ENCODE measurements at places on chromosomes 6 and 20. TPM values are rescaled to one million over a fixed set of nuclear protein-coding genes. Genes with fewer than 3 reads are reported as not detected.

Gene TUBB1
- 0.12 TPM for polyA plus RNA-seq

DNA sequence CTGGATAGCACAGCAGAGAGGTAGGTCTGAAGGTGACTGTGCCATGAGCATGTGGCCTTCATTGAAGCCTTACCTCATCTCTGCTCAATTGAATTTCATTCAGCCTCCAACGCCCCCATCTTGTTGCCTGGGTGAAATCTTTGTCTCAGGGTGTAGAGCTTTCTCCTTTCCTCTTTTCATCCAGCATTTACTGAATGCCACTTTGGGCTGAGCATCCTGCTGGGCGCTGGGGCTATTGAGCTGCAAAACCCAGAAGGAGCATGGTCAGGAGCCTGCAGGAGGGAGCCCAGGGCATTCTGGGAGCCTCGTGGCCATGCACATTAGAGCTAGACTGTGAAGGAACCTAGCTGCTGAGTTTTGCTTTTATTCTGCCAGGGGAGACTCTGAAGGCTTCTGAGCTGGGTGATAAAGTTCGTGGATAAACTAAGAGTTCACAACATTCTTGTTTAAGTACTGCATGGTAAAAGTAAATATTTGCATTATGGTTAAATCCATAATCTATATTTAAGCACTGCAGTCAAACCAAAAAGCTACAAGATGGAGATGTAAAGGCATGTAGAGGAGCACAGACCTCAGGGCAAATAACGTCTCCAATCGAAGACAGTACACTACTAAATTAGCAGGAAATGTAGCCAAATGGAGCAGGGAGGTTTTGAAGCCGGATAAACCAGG, 13.2 kb upstream of the ASXL1 start:
- no peak overlapping the region for H3K4me3 ChIP-seq
- H3K4me1 ChIP-seq: peaks cover 31% of the 10 kb centered on the region
- DNase-seq: peak; percentile 47

Gene PPIL6
- 1.0 TPM for polyA plus RNA-seq

Gene RPS21
- 4,647 TPM for polyA plus RNA-seq

DNA sequence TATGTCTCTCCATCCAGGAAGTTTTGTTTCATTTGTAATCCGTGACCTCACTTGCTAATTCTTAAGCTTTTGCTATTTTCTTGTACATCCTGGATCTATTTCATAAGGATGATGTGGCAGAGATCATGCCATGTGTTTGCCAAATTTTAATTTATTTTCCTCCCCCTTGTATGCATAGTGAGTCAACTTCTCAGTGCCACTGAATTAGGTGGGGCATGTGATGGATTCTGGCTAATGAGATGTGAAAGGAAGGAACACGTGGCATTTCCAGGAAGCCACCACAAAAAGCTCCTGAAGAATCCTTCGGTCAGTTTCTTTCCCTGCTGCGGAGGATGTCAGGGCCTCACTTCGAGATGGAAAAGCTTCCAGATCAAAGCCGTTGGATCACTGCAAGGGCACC, 86.2 kb upstream of the PRL start:
- H3K4me3 ChIP-seq: no peak overlapping the region
- H3K36me3 ChIP-seq: no peaks in the 10 kb centered on the region
- H3K27ac ChIP-seq: no peak overlapping the region
- DNase-seq: no peak
- H3K4me1 ChIP-seq: no peaks in the 10 kb centered on the region

GRCh38 chr6:55445648-55446204, 118.5 kb downstream of the GFRAL start:
- no peak overlapping the region for H3K4me3 ChIP-seq
- DNase-seq: peak; percentile 64
- no peaks in the 10 kb centered on the region for H3K4me1 ChIP-seq
- no peak overlapping the region for H3K27ac ChIP-seq
- H3K36me3 ChIP-seq: no peaks in the 10 kb centered on the region

DNA sequence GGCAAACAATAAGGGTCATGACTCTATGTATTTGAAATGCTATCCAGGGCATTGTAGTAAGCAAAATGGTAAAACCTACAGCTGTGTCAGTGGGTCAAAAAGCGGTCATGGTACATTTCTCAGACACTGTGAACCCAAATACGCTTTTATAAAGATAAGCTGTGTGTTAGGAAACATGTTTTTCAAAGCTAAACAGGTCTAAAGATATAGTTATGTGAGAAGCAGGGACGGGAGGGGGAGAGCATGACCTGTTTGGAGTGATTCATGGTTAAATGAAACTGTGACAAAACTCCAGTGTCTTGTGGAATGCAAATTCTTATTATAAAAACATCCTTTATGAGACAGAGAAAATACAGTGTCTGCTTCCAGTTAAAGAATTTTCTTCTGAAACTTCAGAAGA, 205.4 kb upstream of the BMP2 start:
- no peak overlapping the region for H3K27ac ChIP-seq
- peak; percentile 22 for DNase-seq
- no peaks in the 10 kb centered on the region for H3K27me3 ChIP-seq
- H3K36me3 ChIP-seq: no peaks in the 10 kb centered on the region
- no peaks in the 10 kb centered on the region for H3K4me1 ChIP-seq

- no peak overlapping the region for H3K4me3 ChIP-seq
- H3K27me3 ChIP-seq: no peaks in the 10 kb centered on the region
- no peak for DNase-seq
- H3K4me1 ChIP-seq: no peaks in the 10 kb centered on the region
- no peaks in the 10 kb centered on the region for H3K36me3 ChIP-seq
These were observed 108.7 kb upstream of the LY86 start for GRCh38 chr6:6479785-6480184.

DNA sequence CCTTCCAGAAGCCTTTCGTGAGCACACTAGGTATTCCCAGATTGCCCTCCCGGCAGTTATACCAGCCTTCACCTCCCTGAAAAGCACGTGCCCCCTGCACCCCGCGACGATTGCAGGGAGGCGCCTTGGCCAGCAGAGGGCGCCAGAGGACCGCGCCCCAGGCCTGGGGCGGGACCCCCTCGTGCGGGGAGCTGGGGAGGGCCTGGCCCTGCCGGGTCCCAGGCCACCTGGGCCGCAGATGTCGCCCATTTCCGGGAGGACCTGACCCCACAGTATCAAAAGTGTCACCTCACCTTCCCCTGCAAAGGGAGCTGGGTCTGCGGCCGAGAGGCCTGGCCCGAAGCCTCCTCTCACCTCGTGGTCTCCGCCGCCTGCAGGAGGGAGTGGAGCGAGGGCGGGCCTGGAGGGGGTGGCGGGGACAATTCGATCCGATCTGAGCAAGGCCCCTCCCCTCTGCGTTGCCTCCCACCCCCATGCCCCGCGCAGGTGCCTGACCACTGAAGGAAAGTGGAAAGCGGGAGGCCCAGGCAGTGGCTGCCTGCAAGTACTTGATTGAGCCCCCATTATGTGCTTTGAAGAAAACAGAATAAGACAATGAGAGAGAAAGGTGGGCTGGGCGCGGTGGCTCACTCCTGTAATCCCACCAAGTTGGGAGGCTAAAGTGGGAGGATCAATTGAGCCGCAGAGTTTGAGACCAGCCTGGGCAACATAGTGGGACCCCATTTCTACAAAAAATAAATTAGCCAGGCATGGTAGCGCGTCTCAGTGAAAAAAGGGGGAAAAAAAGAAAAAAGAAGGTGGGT, 3.5 kb upstream of the SNAI1 start:
- peak; percentile 59 for DNase-seq
- no peaks in the 10 kb centered on the region for H3K36me3 ChIP-seq
- no peaks in the 10 kb centered on the region for H3K27me3 ChIP-seq
- peak overlapping the region; percentile 27 for H3K4me3 ChIP-seq
- peaks cover 34% of the 10 kb centered on the region for H3K4me1 ChIP-seq

DNA sequence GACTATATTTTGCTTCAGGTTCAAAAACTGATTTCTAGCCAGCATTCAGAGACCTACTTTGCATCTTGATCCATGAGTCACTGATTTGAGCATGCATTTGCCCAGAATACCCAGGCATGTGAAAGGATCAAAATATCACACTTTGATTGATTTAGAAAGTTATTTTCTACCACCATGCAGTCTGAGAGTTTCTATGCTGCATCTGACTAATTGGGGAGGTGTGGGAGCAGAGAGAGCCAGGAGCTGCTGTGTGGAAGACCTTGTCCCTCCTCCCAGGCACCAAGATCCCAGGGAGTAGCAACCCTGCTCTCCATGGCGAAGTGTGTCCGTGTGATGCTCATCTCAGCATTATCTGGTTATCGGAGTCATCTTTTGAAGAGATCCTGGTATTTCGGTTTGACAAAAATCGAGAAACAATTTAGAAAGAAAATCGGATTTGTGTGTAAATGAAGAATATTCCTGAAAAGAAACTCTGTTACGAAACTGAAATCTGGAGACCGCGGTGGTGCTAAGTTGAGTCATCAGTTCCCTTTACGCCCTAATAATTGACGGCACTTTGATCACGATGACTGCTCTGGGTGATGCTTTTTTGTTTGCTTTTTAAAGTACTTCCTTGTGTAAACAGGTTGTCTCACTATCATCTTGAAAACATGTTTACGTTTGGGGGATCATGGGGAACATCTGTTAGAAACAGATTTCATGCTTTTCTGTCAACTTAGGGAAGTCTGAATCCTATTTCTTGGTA, 193.4 kb downstream of the BACH2 start:
- no peaks in the 10 kb centered on the region for H3K4me1 ChIP-seq
- no peaks in the 10 kb centered on the region for H3K27me3 ChIP-seq
- H3K27ac ChIP-seq: no peak overlapping the region
- no peaks in the 10 kb centered on the region for H3K36me3 ChIP-seq
- no peak for DNase-seq
- no peak overlapping the region for H3K4me3 ChIP-seq

GRCh38 chr6:26431258-26432172, 8.8 kb upstream of the BTN3A3 start:
- no peaks in the 10 kb centered on the region for H3K36me3 ChIP-seq
- no peak for DNase-seq
- H3K4me1 ChIP-seq: no peaks in the 10 kb centered on the region
- no peaks in the 10 kb centered on the region for H3K27me3 ChIP-seq
- no peak overlapping the region for H3K27ac ChIP-seq
- H3K4me3 ChIP-seq: no peak overlapping the region

GRCh38 chr6:122681705-122682104, 71.5 kb downstream of the PKIB start:
- H3K4me3 ChIP-seq: no peak overlapping the region
- H3K4me1 ChIP-seq: no peaks in the 10 kb centered on the region
- no peak overlapping the region for H3K27ac ChIP-seq

DNA sequence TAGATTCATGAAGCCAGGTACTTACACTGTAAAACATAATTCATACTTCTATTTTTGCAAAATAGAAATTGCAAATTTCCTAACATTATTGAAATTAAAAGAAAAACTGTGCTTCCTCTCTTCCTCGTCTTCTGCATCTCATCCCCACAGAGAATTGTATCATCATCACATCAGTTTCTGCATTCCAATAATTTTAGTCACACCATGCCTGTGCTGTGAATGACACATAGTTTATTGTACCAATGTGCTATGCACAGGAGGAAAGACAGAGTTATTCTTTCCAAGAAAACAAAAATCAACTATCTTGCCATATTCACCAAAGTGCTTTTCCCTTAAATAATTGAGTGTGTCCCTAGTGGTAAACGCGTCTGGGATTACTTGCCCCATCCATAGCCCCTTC, 38.1 kb upstream of the FAM135A start:
- no peaks in the 10 kb centered on the region for H3K4me1 ChIP-seq
- H3K27me3 ChIP-seq: no peaks in the 10 kb centered on the region
- no peak overlapping the region for H3K4me3 ChIP-seq
- H3K27ac ChIP-seq: no peak overlapping the region
- DNase-seq: no peak

DNA sequence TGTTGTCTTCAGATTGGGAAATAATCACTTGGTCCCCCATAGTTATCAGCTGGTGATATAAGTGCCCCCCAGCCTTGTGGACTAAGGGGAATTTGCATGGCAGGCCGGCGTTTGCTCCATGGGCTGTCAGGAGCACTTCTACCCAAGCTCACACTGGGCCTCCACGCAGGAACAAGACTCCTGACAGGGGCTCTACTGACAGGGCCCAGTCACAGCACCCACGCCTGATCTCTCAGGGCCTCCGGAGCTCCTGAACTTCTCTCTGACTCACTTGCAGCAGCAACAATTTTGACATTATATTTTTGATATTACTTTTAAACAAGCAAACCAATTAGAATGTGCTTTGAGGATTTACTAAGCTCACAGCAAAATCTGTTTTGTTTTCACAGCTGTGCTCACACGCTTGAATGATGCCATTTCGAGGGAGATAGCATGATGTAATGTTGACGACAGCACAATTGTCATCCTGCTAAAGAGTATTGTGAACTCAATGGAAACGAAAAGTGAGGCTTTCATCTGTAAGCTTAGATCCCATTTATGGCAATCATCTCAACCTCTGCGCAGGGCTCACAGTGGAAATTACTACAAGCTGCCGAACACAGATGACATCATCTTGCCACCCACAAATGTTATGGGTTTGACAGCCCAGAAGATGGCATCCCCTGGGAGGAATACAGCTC, 28.7 kb upstream of the TXNDC5 start:
- no peaks in the 10 kb centered on the region for H3K4me1 ChIP-seq
- H3K27ac ChIP-seq: no peak overlapping the region
- DNase-seq: no peak
- H3K27me3 ChIP-seq: no peaks in the 10 kb centered on the region
- H3K36me3 ChIP-seq: no peaks in the 10 kb centered on the region
- no peak overlapping the region for H3K4me3 ChIP-seq

- H3K27ac ChIP-seq: no peak overlapping the region
- no peaks in the 10 kb centered on the region for H3K36me3 ChIP-seq
- H3K4me3 ChIP-seq: no peak overlapping the region
- peak; percentile 27 for DNase-seq
- H3K27me3 ChIP-seq: no peaks in the 10 kb centered on the region
These were observed 703.8 kb downstream of the RFPL4B start for GRCh38 chr6:113050979-113051378.

DNA sequence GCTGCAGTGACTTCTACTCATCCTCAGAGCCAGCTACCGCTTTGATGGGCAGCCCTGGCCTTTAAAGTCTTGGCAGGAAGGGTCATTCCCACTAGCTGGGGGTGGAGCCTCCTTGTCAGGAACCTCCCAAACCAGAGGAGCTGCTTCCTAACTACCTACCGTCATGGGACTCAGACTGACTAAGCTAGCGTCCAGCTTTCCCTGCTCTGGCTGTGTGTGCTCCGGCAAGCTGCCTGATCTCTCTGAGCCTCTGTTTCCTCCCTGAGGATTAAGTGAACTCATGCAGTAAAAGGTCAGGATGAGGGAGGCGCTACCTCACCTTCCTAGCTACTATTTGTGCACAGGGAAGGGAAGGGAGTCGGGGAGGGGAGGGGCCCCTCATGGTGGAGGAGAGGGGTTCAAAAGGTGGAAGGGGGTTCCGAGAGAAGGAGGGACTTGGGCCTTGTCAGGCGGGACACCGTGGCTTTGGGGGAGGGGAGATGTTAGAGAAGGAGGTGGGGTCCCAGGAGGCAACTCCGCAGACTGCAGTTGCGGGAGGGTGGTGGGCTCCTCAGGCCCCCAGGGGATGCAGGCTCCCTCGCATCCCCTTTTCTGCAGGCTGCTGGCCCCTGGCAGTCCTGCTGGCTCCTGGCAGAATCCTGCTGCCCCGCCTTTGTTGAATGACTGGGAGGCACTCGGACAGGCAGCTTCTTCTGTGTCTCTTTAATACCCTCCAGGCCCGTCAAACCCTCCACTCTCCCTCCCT, 9.8 kb downstream of the DUSP15 start:
- H3K4me3 ChIP-seq: peak overlapping the region; percentile 48
- H3K27ac ChIP-seq: no peak overlapping the region
- peaks cover 11% of the 10 kb centered on the region for H3K4me1 ChIP-seq
- no peak for DNase-seq
- peaks cover 14% of the 10 kb centered on the region for H3K27me3 ChIP-seq

GRCh38 chr6:30394139-30394538, 49.2 kb downstream of the RPP21 start:
- no peaks in the 10 kb centered on the region for H3K36me3 ChIP-seq
- no peaks in the 10 kb centered on the region for H3K27me3 ChIP-seq
- no peak for DNase-seq
- no peak overlapping the region for H3K27ac ChIP-seq
- H3K4me3 ChIP-seq: no peak overlapping the region
